Stimulated activated CD8-positive, alpha-beta memory T cell treated with anti-CD3 and anti-CD28 coated beads, Interleukin-12 subunit alpha, Interleukin-12 subunit beta, amount 100 ng/mL, for 1 hour (primary cell): ENCODE measurements at places on chromosomes 5 and 9.

GRCh38 chr5:127392762-127393161 lies 102.2 kb downstream of the MEGF10 start:
- DNase-seq, result no peak

DNA sequence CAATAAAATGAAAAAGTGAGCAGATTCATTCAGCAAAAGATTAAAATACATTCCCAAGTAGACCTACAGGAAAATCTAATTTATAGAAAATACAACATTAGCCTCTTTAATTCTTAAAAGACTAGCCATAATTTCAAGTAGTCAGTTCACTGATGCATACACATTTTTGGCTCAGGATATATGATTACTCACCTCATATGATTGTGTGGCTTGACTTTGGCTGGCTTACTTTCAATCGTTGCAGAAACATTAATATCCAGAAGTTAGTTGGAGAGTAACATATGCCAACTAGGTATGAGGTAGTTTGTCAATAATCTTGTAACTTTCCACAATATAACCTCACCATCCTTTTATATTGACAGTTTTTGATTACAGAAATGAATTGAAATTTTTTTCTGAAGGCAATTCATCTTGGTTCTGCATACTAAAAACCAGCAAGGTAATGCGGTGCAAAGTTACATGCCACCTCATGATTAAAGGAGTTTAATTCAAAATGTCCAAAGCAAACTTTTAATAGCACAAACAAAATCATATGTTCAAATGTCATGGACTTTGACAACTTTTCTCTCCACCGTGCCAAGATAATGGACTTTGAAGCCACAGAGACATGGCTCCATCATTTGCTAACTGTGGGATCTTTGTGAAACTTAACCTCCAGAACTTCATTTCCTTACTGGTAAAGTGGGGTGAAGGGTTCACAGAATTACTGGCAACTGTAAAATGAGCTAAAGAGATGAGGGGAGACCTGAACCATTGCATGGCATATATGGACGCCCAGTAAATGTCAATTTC lies 76.6 kb upstream of the PAM start:
- no peak for DNase-seq

- no peak for DNase-seq
Measured at GRCh38 chr5:60178101-60178500, 284.6 kb upstream of the PDE4D start.

DNA sequence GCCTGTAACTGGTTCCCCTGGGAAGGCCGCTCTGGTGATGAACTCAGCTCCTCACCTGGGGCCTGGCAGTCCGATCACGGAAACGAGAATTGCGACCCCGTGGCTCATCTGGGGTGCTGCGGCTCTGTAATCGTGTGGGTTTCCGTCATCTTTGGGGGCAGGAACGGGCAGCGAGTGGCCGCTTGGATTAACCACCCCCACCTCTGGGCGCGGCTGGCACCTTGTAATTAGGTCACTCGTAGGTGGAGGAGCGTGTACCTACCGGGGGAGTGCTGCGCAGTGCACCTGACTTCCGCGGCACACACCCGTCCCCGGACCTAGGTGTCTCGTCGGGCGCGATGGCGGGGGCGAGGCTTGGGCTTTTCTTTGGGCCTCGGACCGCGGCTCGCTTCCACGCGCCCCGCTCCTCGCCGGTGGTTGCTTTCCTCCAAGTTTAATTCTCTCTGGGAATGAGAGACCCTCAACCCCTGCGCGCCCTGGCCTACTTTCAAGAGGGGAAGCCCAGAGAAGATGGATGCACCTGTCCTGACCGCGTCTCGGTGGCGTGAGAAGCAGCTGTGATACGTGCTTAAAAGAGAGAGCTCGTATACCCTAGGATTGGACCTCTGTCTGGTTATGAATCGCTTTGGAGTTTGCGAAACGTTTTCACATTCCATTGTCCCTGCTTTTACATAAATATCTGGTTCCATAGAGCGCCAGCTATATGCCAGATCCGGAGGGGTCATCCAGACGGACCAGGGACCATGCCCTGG lies 744 bp upstream of the PPP2CA start:
- DNase-seq, result peak; percentile 61

GRCh38 chr5:32572778-32573480 lies 12.4 kb upstream of the SUB1 start:
- no peak for DNase-seq
